ENCODE measurements at places on chromosomes 3 and 15.
A peak's percentile ranks its signal among the peaks of the same experiment; 100 is the strongest.

DNA sequence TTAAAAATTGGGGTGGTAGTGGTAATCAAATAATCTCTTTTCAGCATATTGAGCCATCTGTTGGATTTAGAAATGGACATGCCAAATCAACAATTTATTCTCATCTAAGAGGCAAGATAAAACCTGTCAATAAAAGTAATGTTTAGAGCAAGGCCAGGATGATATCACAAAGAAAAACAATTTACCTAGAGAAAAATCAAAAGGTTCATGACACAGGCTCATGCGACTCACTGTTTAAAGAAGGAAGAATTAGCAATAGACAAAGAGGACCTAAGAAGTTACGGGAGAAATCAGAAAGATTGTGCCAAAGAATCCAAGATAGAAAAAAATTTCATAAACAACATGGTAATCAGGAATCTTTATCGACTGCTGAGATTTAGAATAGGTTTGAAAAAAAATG, 868.5 kb upstream of the GBE1 start:
- DNase-seq = no peak

GRCh38 chr3:69145688-69146087, 23.3 kb upstream of the LMOD3 start:
- DNase-seq = no peak

DNA sequence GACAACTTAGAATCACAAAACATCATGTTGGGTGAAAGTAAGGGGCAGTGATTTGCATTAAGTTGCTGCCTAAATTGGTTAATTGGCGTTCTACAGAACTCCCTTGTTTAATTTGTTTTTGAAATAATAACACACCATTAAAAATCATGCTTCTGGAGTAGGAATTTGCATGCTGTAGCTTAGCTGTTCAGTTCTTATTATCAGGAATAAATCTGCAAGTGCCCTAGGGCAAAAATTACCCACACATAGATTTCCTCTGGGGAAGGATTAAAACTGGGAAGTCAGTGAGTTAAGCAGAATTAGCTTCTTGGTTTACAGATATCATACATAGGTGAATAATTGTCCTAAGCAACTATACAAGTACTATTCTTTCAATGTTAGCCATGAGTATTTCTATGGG, 381.6 kb upstream of the NAALADL2 start:
- DNase-seq = no peak

DNA sequence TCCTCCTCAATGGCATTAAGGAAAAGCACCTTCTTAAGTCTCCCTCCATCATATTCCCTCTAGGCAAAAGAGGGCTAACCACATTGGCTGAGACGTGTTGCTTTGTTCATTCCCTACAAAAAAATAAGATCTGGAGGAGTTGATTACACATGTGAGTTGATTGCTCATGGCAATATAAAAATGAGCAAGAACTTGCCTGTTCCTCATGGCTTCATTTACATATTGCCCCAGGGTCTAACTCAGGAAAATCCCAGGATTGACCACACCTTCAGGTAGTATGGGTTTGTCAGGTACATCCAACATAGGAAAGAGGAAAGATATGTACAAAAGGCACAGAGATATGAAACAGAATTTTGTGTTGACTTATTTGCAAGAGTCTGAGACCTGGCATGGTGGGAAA, 35.5 kb downstream of the NFKBIZ start:
- no peak for DNase-seq

DNA sequence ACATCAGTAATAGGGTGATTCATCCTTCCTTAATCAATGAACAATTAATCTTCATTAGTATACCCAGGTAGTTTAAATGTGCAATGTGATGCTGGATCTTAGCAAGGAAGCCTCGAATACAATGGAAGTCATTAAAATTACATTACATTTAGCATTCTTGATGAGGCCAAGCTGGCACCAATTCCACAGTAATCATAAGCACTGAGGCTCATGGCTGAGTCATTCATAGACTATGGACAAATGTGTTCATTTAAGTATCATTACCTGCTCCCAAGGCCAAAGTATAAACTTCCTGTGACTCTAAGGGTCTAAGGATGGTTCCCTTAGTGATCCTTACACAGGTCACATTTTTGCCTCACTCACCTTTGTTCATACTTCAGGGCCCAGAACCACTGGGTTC, 266.4 kb upstream of the CDIN1 start:
- no peak for DNase-seq

GRCh38 chr15:73786538-73786937, 33.4 kb upstream of the INSYN1 start:
- DNase-seq = no peak

DNA sequence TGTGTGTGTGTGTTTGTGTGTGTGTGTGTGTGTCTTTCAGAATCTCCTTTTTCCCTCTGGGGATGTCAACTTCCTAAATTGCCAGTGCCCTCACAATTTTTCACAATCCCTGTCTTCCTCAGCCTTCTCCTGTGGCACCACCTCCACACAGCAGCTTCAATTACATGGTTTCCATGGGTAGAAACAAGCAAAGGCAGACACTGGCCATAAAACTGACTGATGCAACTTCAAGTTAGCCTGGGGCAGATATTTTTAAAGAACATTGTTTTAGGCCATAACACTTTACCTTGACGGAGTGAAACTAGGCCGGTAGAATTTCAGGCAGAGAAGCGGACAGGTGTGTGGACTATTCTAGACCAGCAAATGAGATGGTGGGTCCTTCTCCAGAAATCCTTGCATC, 405.8 kb upstream of the SUCLG2 start:
- DNase-seq = no peak

DNA sequence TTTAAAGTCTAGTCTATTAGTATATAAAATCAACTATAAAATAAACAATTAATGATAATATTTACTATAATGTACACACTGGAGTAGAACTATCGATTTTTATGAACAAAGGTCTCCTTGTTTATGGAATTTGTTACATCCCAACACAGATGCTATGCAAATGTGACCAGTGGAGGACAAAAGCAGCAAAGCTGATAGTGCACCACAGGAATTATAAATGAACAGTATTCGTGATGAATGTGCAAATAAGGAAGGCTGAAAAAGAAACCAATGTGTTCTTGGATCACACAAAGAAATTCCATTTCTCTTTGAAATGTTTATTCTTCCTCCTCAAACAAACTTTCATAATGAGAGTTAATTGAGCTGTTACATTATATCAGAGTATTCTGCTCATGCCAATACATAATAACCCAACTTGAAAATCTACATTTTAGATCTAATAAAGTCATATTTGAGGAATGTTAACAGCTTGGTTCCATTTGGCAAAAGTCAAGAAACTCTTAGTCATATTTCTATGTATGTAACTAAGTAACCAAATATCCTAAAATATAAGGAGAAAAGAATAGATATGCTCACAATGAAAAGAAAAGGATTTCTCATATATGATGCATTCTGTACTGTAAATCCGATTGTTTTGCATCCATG, 79.3 kb downstream of the NEK10 start:
- DNase-seq = peak; percentile 21

- no peak for DNase-seq
Measured at GRCh38 chr15:89812011-89812846, 2.4 kb downstream of the ANPEP start.

DNA sequence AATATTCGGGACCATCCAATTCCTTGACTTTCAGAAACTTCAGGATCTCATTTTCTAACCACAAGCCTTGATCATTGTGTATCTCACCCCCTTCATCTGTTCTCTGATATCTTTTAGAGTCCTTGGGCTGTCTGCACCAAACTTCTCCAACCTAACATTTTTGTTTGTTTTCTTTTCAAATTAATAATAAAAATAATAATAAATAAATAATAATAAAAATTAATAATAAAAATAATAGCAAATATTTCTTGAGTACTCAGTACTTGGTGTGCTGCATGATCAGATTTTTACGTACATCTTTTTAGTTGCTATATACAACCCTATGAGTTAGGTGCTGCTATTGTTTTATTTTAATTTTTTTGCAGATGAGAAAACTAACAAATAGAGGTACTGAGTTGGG, 70.2 kb upstream of the TPRG1 start:
- DNase-seq = no peak

DNA sequence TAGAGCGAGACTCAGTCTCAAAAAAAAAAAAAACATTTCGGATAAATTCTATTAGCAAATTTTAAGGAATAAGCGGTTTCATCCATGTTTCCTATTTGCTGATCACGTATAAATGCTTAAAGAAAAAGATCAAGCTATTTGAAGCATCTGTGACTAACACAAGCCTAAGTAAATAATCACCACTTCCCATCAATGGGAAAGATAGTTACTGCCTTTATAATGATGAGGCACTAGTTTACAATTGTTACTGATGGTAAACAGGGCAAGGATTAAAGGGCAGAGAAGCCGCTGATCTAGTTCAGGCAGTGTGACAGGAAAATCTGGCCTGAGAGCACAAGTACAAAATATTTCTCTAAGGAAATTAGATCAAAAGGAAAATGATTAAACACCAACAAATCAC, 13.7 kb downstream of the CLPX start:
- no peak for DNase-seq

- DNase-seq = no peak
Measured at GRCh38 chr3:45055032-45055410, 28.9 kb downstream of the CLEC3B start.

DNA sequence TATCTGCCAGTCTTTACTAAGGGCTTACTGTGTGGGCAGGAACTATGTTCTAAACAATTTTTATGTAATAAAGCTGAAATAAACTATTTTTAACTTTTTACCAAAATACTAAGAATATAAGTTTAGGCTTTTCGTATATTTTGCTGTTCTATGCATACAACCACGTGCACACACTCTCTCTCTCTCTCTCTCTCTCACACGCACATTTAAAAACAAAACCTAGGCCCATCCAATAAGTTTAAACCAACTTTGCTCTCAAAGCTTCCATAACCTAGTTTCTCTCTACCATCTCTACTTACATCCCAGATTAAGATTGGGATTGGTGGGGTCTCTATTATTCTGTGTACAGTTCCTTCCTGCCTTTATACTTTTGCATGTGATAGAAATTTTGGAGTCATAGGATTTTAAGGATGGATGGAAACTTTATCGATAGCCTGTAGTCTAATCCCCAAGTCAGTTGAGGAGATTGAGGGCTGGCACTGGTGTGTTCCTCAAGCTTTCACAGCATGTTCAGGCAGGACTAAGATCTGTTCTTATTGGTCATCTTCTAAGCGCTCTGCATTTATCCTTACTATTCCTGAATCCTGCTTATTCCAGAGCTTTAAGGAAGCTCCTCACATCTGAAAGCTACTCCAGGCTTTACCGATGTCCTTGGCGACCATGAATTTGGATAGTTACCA, 1.8 kb downstream of the GPR171 start:
- DNase-seq = no peak

DNA sequence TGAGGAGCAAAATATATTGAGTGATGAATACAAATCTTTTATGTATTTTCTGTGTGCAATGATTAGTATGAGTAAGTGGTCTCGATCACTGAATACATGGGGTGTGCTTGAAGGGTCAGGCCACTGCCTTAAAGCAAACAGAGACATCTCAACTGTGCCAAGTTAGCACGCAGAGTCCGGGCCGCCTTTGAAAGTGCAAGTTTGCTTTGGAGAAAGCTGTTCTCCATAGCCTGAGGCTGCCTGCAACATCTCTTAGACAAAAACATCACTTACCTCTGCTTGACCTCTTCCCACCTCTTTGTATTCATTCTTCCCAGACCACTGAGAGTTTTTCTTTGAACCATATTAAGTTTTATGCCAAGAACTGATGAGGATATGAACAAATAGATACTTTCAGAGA, 267.0 kb downstream of the ZBTB20 start:
- DNase-seq = no peak

DNA sequence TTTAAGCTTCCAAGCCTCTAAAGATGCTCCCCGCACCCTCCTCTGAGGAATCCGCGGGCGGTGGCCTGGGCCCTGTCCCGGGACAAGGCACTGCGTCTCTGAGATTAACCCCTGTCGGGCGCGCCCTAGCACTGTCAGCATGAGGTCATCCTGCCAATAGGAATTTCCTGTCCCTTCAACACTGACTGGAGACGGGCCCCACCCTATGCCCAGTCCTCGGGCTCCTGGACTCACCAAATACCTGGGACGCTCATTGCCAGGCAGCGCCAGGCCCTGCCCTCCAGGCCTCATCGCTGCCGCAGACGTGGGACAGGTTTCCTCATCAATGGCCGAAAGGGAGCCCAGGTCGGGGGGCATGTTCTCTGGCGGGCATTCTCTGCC, 67.6 kb upstream of the SH3GL3 start:
- DNase-seq = no peak

DNA sequence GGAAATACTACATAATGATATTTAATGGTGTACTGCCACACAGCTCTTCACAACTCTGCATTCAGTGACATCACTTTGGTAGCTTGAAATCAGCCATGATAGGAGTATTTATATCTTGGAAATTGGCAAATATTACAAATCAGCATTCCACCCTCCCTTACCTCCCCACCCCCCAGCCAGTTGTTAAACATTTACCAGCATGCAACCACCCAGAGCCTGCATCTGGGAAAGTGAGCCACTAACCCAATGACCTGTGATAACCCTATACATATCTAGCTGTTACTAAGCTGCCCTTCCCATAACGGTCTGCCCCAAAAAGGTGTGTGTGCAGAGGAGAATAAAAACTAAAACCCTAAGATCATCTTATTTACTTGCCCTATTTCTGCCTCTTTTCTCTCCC, 44.6 kb upstream of the SATB1 start:
- DNase-seq = no peak

- DNase-seq = no peak
Measured at GRCh38 chr15:41331281-41331680, 1.1 kb downstream of the OIP5 start.

DNA sequence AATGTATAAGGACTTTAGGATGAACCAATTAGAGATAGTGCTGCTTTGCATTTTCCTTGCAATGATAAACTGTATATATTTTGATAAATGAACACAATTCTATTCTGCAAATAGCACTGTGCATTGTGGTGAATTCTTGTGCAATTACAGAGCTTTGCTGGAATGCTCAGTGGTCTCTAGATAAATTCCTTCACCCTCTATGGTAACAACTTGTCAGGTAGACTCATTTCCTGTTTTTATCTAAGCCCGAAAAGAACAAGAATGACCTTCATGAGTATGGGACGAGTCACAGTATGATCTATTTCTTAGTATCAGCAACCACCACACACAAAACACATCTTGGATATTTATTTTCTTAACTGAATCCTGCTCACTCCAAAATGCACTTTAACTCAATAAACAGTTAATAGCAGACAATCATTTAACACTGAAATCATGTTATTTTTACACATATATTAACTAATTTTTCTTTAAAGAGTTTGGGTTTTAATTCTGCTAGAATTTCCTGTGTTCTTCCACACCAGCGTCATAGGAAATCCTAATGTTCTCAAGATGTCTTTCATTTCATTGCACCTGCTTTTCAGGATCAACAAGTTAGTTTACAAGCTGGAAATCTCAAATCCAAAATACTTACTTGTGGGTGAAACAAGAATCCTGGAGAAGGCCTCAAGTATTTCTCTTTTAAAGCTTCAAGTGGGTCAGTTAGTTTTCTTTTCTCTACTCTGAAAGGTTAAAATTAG, 551.2 kb downstream of the MECOM start:
- DNase-seq = no peak

GRCh38 chr3:53802256-53802880, 43.9 kb downstream of the CHDH start:
- no peak for DNase-seq

- DNase-seq = no peak
Measured at GRCh38 chr3:61073566-61074165, 177.6 kb downstream of the FHIT start.

Data from stromal cell of bone marrow (primary cell).